ENCODE measurements at places on chromosomes 2 and 18.

DNA sequence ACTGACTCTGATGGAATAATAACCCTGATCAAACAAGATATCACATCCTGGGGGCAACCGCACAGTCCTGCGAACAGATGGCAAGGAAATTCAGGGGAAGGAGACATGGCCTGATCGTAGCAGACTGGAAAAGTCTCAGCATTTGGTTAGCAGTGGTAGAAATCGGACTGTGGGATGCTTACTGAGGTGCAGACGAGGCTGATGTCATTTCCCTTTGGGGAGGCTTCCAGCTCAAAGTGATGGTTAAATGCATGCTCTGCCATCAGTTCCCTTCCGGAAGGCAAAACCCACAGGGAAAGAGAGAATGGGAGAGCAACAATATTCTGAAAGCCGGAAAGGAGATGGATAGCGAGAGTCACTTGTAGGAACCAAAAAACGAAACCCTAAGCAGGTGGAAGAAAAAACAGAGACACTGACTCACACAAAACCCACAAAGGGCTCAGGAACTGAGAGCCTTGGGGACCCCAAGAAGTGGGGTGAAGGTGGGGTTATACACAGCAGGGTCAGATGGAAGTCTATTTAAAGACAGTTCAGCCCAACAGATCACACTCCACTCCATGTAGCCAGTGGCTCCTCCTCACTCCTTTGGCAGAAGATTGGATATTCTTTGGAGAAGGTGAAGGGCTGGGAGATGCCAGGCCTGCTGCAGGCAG, 93.1 kb downstream of the INPP5D start:
- no peak for DNase-seq

DNA sequence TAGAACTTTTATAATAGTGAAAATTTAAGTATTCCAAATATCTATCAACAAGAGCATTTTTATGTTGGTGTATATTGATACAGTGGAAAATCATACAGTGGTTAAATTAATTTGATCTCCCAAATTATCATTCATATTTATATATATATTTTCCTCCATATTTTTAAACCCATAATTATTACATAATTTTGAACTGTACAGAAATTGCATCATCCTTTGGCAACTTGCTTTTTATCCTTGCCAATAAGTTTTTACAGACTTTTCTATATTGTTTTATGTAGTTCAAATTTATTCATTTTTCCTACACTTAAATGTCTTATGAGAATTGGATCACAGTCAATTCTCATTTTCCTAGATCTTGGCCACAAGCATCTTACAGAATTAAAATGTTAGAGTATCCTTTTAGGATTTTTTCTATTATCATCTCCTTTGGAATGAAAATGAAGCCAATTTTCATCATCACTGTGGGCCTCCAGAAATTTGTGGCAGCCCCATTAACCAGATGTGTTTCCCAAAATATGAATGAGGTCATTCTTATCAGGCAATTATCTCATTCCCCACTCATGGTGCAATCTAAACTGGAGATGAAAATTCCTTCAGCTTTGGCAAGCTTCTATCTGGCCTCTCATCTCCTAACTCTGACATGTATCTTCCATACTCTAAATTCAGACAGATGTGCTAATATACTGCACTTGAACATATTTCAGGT, 94.2 kb upstream of the DLGAP1 start:
- DNase-seq = no peak

DNA sequence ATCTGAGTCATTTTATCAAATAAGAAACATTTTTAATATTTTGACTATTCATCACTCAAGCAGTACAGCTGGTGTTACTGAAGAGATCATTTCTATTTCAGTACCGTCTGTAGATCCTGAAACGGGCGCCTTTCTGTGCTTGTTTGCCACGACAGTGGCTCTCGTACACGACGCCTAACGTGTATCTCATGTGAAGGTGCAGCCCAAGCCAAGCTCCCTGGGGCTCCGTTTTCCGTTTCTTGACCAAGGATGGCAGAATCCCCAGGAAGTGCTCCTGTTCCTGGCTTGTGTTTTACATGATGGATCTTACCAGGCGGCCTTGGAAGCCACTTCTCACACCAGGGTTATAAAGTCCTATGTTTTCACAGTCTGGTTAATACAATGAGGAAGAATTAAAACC, 320.6 kb downstream of the GBX2 start:
- DNase-seq = no peak

DNA sequence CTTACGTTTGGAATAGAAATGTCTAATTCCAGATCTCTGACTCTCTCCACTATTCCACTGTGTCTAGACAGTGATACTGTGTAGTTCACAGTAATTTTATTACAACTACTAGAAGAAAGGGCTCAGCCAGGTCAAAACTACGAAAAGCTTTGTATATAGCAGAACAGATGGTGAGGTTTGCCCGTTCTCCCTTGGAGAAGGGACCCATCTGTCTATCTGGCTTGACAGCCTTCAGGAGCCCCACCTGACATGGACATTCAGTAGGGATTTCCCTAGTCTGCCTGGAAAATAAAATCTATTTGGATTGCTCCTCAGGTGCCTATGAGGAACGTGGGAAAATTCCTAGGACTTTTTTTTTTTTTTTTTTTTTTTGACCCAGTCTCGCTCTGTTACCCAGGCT, 435.4 kb downstream of the NRXN1 start:
- no peak for DNase-seq

DNA sequence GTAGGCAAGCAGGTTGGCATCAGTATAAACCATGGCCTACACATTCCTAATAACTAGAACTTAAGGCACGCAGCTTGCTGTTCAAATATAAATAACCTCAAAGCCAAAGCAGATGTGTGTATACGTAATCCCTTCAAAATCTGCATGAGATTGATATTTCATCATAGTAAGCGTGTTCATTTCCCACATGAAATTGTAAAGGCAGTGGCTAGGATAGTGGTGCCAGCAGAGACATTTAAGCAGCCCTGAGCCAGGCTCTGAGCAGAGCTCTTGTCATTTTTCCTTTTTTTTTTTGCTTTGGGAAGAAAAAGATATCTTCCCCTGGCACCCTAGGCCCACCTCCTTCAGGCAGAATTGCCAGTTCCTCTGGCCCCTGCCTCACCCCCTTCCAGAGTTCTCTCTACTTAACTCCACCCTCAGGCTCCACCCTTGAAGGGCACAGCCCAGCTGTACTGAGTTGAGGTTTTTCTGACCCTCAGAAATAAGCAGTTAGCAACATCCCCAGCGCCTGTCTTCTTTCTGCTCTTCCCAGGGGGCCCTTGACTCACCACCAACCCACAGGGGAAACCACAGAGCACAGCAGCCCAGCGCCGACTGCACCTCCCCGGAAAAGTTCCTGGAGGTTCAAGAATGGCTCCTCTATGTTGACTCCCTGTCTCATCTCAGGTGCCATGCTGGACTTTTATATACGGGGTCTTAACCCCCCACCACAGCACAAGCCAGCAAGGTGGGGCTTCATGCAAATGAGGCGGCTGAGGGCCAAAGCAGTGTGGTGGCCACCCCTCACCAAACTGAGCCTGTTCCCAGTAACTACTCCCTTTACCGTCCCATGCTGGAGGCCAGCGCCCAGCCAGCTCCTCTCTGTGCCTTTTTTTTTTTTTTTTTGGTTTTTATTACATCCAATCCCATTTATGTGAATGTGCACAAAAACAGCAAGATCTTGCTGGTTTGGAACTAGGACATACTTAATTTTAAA, 84.7 kb downstream of the EHD3 start:
- no peak for DNase-seq

DNA sequence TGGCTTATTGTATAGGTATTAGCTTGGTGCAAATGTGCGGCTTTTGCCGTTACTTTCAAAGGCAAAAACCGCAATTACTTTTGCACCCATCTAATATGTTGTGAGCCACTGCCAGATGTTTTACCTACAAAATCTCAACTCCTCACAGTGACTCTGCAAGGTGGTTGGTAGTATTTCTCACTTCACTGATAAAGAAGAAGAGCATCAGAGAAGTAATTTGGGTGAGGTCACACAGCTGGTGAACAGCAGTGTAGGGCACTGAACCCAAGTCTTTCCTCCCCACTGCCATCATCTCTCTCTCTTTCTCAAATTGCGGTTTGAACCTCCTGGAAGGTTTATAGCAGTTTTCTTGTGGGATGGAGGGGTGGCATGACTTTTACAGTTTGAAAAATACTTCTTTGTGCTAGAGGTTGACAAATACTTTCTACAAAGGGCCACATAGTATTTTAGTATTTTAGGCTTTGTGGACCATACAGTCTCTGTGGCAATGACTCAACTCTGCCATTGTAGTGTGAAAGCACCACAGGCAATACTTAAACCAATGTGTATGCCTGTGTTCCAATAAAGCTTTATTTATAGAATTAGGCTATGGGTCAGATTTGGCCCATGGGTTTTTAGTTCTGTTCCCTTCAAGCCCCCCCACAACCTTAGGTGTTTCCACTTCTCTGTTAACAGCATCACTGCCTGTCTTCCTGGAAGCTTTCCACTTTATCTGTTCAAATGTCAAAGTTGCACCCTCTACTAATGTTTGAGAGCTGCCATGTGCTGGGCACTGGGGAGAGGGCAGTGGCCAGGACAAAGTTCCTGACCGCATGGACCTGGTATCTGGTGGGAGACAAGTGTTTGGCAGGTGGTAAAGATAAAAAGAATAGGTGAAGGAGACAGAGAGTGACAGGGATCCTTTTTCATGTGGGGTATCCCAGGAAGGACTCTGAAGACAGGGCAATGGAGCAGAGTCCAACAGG, 30.1 kb downstream of the FHOD3 start:
- no peak for DNase-seq

- DNase-seq = no peak
Measured at GRCh38 chr2:238403632-238404405, 22.9 kb upstream of the ASB1 start.

DNA sequence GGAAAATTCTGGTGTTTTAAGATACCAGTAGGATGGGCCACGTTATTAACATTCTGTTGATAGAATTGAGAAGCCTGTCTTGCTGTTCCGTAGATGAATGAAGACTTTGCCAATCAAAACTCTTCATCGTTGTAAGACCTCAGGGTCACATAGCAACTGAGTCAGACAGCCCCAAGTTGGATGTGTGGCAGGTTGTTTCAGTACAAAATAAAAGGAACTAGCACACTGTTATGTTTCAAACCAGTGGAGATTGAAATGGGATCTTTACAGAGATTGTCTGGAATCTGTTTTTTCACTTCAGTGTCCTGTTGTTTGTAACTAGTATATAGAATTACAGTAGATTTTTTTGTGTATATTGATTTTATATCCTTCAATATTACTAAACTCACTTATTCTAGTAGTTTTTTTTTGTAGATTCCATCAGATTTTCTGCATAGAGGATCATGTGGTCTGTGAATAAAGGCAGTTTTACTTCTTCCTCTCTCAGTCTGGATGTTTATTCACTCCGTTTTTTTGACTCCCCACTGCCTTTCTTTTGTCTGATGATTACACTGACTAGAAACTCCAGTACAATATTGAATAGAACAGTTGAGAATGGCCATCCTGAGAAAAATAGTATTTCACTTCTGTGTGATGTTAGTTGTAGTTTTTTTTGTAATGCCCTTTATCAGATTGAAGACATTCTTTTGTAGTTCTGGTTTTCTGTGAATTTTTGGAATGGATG, 22.7 kb downstream of the EPC2 start:
- DNase-seq = no peak

DNA sequence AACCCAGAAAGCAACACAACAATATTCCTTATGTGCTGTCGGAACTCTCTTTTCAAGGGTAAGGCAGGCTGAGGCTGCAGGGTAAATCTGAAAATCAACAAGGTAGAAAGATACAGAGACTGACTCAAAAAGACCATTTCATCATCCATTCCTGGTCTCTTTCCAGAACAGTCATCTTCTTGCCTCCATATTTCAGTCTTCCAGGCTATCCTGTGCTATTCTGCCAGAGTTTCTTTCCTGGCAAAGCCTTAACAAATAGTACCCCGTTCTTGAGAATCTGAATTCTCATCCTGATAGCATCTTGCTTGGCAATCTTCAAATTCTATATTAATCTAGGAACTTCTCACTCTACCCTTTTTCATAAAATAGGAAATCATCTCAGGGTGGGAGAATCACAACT, 15.5 kb downstream of the DPP10 start:
- no peak for DNase-seq

DNA sequence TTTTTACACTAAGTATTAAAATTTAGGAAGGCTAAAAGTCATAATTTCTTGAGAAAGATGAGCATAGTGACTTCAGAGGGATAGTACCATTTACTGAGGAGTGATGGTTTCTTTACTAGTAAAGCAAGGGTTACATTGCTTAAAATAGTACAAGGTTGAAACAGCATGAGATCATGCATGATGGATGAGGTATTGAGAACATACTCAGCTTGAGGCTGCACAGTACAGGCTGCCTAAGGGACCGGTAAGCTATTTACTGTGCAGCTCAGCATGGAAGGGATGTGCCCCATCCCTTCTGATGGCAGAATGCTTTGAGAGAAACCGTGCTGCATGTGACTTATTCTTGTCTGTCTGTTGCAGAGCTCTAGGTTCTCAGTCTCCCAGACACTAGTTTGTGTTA, 122.1 kb downstream of the EML6 start:
- no peak for DNase-seq

DNA sequence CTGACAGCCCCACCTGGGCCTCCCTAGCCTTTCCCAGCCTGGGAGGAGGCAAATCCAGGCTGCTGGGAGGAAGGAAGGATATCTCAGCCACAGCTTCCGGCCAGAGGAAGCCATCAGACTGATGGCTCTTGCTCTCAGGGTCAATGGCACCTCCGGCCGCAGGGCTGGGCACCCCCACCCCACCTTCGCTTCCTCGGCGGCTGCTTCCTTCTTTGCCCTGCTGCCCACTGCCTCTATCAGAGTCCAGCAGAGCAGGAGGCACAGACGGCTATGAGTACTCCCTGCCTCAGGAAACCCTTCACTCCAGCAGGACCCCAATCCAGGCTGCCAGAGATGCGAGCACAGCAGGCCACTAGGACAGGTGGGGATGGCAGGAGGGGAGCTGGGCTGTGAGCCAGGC, 3.3 kb downstream of the SEMA4C start:
- DNase-seq = no peak

GRCh38 chr18:57128220-57128932, 18.5 kb upstream of the BOD1L2 start:
- DNase-seq = no peak

- no peak for DNase-seq
Measured at GRCh38 chr2:6452702-6453481, 412.8 kb downstream of the CMPK2 start.

DNA sequence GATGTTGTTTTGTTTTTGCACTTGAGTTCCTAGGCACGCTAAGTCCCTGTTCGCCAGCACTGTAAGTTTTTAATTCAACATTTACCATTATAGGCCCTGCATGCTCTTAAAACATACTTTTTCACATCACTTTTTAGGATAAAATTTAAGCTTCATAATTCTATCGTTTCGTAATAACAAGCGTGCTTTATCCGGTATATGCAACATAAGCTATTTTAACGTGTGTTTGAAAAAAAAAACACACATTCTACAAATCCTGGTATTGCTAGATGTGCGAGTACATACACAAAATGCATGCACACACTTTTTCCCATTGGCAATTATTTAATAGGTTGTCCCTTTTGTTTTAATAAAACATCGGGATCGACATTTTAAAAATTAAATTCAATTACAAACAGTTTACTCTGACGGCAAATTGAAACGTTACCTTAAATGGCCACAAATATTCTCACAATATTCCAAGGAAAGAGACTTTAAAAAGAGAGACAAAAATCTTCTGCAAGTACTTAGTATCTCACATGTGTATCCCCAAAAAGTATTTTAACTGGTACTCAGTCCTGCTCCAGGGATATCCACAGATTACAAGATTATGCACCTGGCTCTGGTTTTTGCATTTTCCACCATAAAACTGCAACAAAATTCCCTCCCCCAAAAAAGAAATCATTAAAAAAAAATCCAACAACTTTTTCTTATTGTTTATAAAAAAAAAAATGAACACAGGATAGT, 1.0 kb upstream of the TCF4 start:
- DNase-seq = no peak

Measured in stimulated activated CD4-positive, alpha-beta T cell treated with anti-CD3 and anti-CD28 coated beads, Interleukin-12 subunit alpha, Interleukin-12 subunit beta, amount 100 ng/mL, for 4 hours (primary cell).